LHCN-M2 (cell line): ENCODE measurements at places on chromosomes 2 and 18.

GRCh38 chr18:70183441-70183840 lies 22.0 kb downstream of the RTTN start:
- no peak for DNase-seq

- no peak for DNase-seq
These were observed 585.1 kb downstream of the ZEB2 start for GRCh38 chr2:143934626-143935481.

DNA sequence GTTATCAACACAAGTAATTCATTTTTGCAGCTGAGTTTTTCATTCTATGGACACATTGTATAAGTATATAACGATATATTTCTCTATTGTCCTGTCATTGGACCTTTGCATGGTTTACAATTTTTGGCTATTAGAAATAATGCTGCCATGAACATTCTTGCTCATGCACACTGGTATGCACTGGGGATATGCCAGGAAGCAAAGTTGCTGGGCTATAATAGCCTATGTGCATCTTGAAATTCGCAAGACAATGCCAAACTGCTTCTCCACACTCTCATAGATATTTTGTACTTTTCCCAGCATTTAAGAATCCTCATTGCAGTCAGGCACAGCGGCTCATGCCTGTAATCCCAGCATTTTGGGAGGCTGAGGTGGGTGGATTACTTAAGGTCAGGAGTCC lies 852.6 kb upstream of the ID2 start:
- no peak for DNase-seq

- no peak for DNase-seq
These were observed 19.2 kb downstream of the ATP6V1B1 start for GRCh38 chr2:70954886-70955285.
